ENCODE measurements at places on chromosomes 5 and 9.

- DNase-seq, result no peak
These were observed 165.0 kb upstream of the GPR151 start for GRCh38 chr5:146680846-146681584.

- DNase-seq, result peak; percentile 92
These were observed 129.1 kb downstream of the KCNIP1 start for GRCh38 chr5:170632985-170633234.

GRCh38 chr5:76046741-76047140 is 36.4 kb upstream of the SV2C start:
- DNase-seq, result no peak

DNA sequence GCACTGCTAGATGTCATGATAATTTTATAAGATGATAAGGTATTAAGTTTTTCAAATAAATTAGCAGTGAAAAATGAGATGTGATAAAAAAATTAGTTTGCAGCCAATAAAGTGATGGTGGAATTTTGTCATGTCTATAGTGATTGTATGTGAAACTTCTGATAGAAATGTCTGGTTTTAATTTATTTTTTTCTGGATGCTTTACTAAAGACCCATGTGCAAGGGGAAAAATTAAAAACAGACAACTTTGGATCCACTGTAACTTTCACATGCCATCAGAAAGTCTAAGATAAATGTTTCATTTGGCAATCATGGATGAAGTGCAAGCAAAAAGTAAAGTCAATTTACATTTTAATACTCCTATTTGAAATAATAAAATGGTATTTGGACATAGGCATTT is 4.4 kb upstream of the NDUFS4 start:
- no peak for DNase-seq

GRCh38 chr5:172243302-172243701 is 40.3 kb downstream of the UBTD2 start:
- DNase-seq, result no peak

DNA sequence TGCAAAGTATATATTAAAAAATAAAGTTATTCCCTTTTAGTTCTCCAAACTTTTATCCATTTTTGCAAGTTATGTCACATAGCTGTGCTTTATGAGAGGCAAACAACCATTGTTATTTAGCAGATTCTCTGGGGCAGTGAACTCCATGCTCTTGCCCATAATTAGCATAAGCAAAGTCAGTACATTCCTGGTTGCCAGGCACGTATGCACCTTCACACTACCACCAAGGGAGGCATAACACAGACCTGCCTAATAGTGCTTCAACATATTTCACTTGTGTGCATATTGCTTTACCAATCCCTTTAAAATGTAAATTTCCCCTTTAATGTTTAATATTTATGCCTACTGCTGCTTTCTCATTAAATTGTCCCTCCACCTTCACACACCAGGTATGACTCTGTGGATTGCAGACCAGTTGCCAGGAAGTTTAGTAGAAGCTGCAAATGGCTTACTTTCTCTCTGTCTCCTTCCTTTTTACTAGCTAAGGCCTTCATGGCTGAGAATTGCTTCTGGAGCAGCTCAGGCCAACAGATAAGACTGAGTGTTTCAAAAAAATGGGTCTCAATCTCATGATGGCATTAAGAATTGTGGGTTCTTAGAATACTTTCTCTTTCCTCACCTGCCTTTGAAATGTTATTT is 388.2 kb downstream of the PRR16 start:
- DNase-seq, result no peak

GRCh38 chr5:14723701-14724132 is 59.2 kb downstream of the OTULIN start:
- DNase-seq, result no peak

DNA sequence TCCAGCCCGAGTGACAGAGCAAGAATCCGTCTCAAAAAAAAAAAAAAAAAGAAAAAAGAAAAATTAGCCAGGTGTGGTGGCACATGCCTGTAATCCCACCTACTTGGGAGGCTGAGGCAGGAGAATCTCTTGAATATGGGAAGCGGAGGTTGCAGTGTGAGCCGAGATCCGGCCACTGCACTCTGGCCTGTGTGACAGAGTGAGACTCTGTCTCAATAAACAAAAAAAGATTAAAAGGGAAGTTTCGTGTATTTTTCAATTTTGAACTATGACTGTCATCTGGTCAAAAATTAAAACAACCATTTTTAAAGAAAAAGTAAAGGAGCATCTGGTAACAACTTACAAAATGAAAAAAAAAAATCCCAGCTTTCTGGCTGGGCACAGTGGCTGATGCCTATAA is 36.3 kb upstream of the PLIN2 start:
- DNase-seq, result no peak

DNA sequence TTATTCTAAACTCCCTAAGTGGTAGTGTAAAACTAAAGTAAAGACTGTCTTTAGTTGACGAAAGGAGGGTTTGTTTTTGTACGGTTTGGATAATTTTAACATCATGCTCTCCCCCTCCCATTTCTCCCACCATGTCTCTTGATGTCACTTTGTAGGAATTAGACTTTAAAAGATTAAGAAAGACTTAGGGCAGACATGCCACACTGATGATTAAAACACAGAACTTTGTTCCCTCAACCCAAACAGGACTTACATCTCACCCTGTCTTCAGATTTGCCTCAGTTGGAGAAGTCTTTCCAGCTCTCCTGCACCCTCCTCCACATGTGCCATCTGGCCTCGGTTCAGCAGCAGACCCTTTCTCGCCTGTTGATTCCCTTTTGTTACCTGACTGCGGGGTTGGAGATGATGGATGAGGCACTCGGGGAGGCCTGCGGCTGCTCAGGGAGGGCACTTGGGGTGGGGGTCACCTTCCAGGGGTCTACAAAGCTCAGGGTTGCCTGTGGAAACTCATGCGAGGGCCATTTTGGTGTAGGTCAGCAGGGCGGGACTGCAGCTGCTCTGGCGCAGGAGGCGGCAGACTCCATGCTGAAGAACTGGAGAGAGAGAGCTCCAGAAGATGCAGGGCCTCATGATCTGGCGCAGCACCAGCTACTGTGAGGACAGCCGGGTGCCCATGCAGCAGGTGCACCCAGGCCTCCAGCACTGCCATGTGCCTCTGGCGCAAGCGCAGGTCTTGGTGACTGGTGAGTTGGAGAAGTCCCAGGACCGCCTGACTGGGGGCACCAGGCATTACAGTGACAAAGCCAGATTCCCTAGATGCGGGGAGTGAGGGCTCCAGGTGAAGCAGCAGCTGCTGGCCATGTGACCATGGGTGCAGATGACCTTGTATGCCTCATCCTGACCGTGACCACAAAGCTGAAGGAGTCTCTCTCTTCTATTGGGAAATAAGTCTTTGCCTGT is 24.5 kb upstream of the EXOC3 start:
- no peak for DNase-seq

- DNase-seq, result no peak
These were observed 255.1 kb downstream of the ZSWIM6 start for GRCh38 chr5:61587125-61587524.

- DNase-seq, result no peak
These were observed 4.8 kb downstream of the RECK start for GRCh38 chr9:36041506-36041905.

GRCh38 chr9:82223442-82223841 is 234.9 kb downstream of the SPATA31D1 start:
- DNase-seq, result no peak

- peak; percentile 50 for DNase-seq
These were observed 47.8 kb upstream of the ADAMTS2 start for GRCh38 chr5:179393078-179393477.

GRCh38 chr5:53877243-53877642 is 316.8 kb downstream of the NDUFS4 start:
- DNase-seq, result no peak

DNA sequence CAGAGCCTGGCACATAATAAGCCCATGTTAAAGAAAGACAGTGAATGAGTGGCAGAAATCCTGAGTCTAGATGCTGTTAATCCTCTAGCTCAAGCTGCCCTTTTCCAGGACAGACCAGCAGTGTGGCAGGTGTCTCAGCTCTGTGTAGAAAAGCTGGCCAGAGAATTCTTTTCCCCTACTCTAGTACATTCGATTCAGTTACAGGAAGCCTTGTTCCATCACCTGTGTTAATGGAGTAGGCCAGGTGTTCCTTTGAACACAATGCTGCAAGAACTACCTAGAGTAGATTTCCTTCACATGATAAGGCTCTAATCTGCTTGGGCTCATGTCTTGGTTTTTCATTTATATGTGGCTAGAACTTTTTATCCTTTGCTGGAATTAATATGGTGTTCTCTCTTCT is 52.5 kb downstream of the NUP214 start:
- DNase-seq, result no peak

DNA sequence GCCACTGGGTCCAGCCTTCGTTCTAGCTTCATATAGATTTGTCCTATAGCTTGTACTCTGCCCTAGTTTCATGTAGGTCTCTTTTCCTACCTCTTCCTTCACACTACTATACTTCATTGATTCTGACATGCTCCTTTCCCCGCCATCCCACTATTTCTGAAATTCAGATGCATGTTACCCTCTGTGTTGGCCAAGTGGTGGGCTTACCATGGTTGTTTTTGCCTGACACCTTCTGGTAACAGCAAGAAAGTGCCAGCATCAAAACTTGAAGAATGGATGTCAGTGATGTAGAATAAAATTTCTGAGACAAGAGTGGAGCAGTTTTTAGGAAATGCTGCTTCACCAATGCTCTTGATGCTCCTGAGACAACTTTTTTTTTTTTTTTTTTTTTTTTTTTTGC is 19.5 kb upstream of the SERINC5 start:
- no peak for DNase-seq

GRCh38 chr9:131402738-131403492 is 9.0 kb downstream of the PRRC2B start:
- peak; percentile 68 for DNase-seq

DNA sequence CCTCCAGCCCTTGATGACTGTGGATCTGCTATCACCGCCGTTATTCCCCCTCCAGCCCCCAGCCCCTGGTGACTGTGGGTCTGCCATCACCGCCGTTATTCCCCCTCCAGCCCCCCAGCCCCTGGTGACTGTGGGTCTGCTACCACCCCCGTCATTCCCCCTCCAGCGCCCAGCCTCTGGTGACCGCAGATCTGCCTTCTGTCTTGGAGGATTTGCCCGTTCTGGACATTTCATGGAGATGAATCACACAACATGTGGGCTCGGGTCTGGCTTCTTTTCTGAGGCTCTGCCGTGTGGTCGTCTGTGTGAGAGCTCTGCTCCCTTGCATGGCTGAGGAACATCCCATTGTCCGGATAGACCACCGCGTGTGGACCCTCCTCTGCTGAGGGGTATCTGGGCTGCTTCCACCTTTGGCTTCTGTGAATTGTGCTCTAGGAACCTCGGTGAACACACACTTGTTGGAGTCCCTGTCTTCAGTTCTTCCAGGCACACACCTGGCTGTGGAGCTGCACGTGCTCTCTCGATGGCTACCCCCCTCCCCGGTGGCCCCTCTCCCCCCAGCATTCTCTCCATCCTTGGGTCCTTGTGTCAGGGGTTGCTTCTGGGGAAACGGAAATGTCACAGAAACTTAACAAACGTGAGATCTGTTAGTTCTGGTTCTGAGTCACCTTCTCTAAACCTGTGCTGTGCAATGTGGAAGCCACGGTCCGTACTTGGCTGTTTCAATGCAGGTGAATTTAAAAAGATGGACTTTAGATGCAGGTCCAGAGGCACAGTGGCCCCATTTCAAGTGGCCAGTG is 105.3 kb upstream of the COL5A1 start:
- peak; percentile 93 for DNase-seq

GRCh38 chr5:127801751-127802476 is 98.7 kb downstream of the CCDC192 start:
- no peak for DNase-seq

DNA sequence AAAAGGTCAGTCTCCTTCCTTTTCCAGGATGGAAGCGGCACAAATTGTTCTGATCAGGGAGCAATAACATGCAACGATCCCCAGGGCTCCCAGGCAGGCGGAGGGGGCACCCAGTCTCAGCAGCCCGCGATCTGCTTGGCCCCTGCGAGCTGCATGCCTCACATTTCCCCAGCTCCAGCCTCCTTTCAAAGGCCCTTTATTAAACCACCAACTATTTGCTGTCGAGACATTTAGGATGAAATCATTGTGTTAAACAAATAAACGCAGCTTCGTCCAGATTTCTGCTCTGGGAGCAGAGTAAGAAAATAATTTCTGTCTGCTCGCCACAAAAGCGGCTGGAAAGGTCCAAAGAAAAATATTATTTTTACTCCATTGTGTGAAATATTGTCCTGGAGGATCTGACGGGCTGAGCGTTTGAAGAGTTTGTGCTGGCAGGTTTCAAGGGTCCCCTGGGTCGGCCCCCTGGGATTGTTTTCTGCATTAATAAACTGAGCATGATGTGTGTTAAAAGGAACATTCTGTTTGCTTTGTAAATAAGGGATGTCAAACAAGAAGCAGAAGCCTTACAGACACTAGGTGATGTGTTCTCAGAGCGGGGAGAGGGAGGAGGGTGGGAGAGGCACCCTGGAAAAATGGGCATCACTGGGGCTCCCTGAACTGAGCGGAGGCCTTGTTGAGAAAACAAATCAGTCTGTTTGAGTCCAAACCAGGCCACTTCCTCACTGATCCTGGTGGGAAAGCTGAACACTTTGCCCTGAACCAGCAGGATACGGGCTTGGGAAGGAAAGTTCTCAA is 110.1 kb downstream of the FOXD1 start:
- no peak for DNase-seq

DNA sequence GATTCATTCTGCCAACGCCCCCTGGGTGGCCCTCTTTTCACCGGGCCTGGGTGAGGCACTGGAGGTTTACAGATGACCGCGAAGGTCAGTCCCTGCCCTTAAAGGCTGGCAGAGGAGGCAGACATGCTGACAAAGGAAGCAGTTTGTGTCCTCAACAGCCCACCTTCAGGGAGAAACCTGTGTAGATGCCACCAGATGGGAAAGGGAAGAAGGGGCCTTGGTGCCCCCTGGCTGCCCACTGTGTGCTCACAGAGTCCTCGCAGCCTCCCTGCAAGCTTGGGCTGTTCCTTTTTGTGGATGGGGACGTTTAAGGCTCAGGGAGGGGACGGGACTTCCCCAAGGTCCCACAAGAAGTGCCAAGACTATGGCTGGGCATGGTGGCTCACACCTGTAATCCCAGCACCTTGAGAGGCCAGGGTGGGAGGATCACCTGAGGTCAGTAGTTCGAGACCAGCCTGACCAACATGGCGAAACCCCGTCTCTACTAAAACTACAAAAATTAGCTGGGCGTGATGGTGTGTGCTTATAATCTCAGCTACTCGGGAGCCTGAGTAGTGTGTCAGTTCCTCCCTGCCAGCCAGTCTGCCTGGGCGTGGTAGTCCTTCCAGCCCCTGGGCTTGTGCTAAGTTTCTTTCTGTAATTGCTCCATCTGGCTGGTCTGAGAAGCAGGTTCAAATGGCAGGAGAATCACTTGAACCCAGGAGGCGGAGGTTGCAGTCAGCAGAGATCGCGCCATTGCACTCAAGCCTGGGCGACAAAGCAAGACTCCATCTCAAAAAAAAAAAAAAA is 36.2 kb downstream of the NEK6 start:
- DNase-seq, result no peak

GRCh38 chr5:90308787-90309585 is 100.6 kb downstream of the CETN3 start:
- DNase-seq, result no peak

DNA sequence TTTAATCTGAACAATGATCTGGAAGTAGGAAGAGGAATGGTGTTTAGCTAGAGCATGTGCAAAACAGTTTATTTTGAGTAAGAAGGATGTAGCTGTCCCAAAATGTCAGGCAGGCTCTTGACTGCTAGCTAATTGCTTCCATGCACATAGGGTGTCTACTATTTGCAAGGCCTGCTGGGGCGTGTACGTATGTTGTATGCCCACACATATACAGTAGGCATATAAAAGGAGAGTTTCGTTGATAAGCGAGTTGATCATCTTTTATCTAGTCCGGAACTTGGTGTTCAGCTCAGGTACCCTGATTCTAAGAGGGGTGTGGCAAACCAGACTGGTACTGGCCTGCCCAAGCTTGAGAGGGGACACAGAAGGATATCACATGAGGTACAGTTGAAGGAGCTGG is 177.2 kb downstream of the GOLPH3 start:
- DNase-seq, result no peak

GRCh38 chr5:98103807-98104206 is 669.7 kb upstream of the RGMB start:
- no peak for DNase-seq
